ENCODE measurements at places on chromosomes 7 and 10. TPM values are rescaled to one million over a fixed set of nuclear protein-coding genes. Genes with fewer than 3 reads are reported as not detected.
A peak's percentile ranks its signal among the peaks of the same experiment; 100 is the strongest.

GRID1 gene
- not detected for total RNA-seq

DNA sequence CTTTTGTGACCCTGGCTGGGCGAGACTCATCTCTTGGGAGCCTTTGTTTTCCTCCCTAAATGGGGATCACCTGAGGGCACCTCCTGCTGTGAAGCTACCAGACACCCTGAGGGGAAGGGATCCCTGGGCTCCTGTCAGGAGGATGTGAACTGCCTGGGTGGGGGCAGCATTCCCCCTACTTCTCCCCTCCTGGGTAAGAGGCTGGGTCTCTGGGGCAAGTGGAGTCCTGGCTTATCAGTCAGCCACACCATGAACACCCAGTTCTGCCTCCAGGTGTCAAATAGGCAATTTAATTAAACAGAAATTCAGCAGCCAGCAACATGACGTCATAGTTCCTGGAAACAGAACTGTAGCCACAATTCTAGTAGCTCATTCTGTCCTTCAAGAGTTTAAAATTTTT lies 97.7 kb upstream of the RET start:
- H3K27me3 ChIP-seq, result no peaks in the 10 kb centered on the region
- DNase-seq, result peak; percentile 2
- no peaks in the 10 kb centered on the region for H3K36me3 ChIP-seq
- H3K4me3 ChIP-seq, result no peak overlapping the region

DNA sequence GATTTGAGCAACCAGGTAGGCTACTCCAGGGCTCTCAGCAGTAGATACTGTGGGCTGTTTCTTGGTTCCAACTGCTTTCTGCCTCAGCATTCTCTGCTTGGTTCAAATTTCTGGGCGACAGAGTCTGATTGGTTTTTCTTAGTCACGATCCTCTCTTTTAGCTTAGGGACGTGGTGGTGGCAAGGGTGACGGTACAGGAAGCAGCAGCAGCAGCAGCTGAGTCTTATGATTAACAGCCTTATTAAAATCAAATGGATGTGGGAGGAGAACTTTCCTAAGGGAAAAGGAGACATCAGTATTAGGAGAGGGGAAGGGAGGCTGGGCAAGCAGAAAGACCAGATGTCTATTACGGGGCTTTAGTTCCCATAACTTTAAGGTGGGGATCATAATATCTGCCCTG lies 156.5 kb upstream of the PLPP4 start:
- peaks cover 2% of the 10 kb centered on the region for H3K27me3 ChIP-seq
- no peak overlapping the region for H3K27ac ChIP-seq
- H3K4me1 ChIP-seq, result no peaks in the 10 kb centered on the region

NPSR1 gene
- not detected for total RNA-seq

- H3K4me3 ChIP-seq, result peak overlapping the region; percentile 89
- no peak for DNase-seq
- H3K36me3 ChIP-seq, result peaks cover 6% of the 10 kb centered on the region
- peaks cover 69% of the 10 kb centered on the region for H3K4me1 ChIP-seq
- peak overlapping the region; percentile 89 for H3K27ac ChIP-seq
Observed at GRCh38 chr7:148699782-148700629, 1.3 kb downstream of the CUL1 start.

DNA sequence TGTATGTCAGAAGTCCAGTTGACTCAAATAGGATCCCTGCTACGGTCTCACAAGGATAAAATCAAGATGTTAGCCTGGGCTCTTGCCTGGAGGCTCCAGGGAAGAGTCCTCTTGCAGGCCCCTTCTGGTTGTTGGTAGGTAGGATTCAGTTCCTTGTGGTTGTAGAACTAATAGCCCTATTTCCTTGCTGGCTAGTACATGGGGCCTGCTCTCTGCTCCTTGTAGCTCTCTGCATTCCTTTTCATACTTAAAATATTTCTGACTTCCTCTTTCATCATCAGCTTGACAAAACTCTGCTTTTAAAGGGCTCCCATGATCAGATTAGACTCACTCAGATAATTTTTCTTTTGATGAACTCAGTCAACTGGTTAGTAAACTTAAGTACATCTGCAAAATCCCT lies 756.7 kb downstream of the GATA3 start:
- peaks cover 2% of the 10 kb centered on the region for H3K27me3 ChIP-seq
- no peak overlapping the region for H3K4me3 ChIP-seq

SFMBT2 gene
- total RNA-seq, result 12.8 TPM

RPEL1 gene
- not detected for total RNA-seq

C10orf53 gene
- not detected for total RNA-seq

CAMK2B gene
- total RNA-seq, result 0.76 TPM

DNA sequence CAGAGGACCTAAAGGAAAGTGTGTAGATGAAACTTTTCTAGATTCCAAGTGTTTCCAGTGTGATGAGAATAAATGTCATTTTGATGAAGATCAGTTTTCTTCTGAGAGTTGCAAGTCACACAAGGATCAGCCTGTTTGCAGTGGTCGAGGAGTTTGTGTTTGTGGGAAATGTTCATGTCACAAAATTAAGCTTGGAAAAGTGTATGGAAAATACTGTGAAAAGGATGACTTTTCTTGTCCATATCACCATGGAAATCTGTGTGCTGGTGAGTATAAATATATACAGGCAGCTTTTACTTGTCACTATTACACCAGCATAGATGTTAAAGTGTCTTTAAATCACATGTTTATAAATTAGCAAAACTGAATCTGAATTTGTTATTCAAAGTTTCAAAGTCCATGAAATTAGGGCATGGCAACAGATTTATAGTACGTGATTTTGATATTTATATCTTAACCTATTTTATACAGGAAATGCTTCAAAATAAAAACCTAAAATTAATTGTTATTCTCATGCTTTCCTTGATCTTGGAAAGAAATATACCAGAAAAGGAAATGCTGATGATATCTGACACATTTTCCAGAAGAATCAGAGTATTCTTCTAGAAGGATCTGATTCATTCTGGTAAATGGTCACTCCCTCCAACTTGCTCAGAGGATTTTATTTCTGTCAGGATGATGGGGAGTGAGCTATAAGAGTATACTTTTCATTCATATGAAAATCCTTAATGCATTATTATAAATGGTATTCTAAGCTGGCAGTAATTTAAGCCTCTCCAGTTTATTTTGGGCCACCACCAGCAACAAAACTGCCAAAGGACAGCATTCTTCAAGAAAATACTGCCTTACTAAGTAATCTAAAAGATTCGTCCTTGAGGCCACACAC lies 71.4 kb downstream of the ITGB8 start:
- no peaks in the 10 kb centered on the region for H3K27me3 ChIP-seq
- no peak for DNase-seq
- H3K36me3 ChIP-seq, result no peaks in the 10 kb centered on the region
- no peak overlapping the region for H3K27ac ChIP-seq
- no peak overlapping the region for H3K4me3 ChIP-seq

GRCh38 chr7:2253021-2253420 lies 11.0 kb downstream of the NUDT1 start:
- no peak overlapping the region for H3K4me3 ChIP-seq
- H3K27me3 ChIP-seq, result no peaks in the 10 kb centered on the region
- H3K4me1 ChIP-seq, result peaks cover 14% of the 10 kb centered on the region
- no peak for DNase-seq

DNA2 gene
- 42.0 TPM for total RNA-seq

DNA sequence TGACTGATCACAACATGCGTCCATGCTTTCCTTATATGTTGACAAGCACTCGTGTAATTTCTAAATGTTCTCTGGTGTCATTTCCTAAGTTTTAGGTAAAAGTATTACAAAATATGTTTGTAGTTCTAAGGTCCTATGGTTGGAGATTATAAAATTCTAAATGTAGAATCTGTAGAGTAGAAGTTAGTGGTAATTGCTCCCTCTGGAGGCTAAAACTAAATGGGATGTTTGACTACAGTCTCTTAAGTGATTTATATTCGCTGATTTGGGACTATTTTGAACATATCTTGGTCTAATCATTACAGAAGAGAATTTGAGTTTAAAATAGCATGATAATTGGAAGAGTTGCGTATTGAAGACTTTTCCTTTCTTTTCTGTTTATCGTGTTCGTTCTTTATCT lies 74.1 kb downstream of the ZMYND11 start:
- peaks cover 16% of the 10 kb centered on the region for H3K36me3 ChIP-seq
- H3K27me3 ChIP-seq, result no peaks in the 10 kb centered on the region
- no peak overlapping the region for H3K27ac ChIP-seq

GRCh38 chr7:22900101-22900500 lies 77.5 kb upstream of the TOMM7 start:
- H3K4me1 ChIP-seq, result peaks cover 6% of the 10 kb centered on the region
- H3K27me3 ChIP-seq, result peaks cover 8% of the 10 kb centered on the region
- DNase-seq, result no peak

DNA sequence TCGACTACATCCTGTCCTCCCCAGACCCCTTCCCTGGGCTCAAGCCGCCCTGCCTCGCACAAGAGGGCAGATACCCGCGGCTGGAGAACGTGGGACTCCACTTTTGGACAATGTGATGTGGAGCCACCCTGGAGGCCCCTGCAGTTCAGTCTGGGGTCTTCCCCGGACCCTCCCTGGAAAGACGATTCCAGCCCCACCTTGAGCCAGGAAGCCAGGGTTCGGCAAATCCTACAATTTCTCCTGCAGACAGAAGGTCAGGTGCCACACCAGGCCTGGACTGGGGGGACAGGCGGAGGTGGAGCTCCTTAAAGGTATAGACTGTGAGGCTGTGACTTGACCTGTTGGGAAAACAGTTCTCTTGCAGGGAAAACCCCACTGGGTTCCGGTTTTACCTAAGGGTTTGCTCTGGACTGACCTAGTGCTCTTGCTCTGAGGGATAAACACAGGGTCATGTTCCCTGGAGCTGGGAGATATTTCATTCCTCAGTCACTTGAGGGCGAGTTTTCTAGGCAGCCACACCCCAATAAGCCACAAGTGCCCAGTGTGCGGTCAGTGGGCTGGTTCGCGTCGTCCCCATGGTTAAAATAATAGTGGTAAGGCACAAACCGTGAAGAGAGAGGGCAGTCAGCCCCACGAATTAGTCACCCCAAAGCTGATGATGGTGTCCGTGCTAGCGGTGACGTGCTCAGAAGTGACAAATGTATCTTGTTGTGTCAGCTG lies 1.6 kb downstream of the FOXL3 start:
- H3K4me3 ChIP-seq, result no peak overlapping the region
- no peaks in the 10 kb centered on the region for H3K36me3 ChIP-seq
- H3K4me1 ChIP-seq, result no peaks in the 10 kb centered on the region
- H3K27ac ChIP-seq, result no peak overlapping the region
- no peak for DNase-seq

LRRC4 gene
- total RNA-seq, result 0.68 TPM

DNA sequence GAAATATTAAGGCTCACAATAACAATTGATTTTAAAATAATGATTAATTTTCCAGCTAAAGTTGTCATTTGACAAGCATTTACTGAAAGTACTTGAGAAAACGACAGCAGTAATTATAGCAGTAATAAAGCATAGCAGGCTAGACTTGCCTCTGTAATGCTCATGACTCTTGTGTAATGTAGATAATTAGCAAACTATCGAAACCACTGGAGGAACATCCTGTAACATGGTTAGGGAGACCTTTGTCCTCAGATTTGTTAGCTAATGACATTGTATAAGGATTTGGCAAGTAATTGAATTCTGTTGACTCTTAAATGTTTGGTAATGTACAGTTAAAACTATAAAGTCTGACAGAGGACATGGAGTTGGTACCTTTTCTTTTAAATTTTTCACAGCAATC lies 24.8 kb downstream of the ARL4A start:
- H3K4me3 ChIP-seq, result no peak overlapping the region
- no peaks in the 10 kb centered on the region for H3K27me3 ChIP-seq
- H3K4me1 ChIP-seq, result peaks cover 16% of the 10 kb centered on the region
- H3K36me3 ChIP-seq, result no peaks in the 10 kb centered on the region
- no peak overlapping the region for H3K27ac ChIP-seq
- DNase-seq, result no peak

DNA sequence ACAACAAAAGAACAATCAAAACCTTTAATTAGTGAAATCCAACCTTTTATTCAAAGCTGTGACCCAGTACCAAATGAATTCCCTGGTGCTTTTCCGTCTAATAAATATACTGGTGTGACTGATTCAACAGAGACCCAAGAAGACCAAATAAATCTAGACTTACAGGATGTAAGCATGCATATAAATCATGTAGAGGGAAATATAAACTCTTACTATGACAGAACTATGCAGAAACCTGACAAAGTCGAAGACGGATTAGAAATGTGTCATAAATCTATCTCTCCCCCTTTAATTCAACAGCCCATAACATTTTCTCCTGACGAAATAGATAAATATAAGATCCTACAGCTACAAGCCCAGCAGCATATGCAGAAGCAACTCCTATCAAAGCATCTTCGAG lies 540.6 kb upstream of the TEX47 start:
- DNase-seq, result no peak
- H3K36me3 ChIP-seq, result no peaks in the 10 kb centered on the region
- no peak overlapping the region for H3K27ac ChIP-seq

- H3K4me1 ChIP-seq, result peaks cover 55% of the 10 kb centered on the region
- DNase-seq, result no peak
- H3K36me3 ChIP-seq, result peaks cover 18% of the 10 kb centered on the region
- no peak overlapping the region for H3K4me3 ChIP-seq
- H3K27ac ChIP-seq, result no peak overlapping the region
Observed at GRCh38 chr10:92569071-92569470, 4.8 kb downstream of the IDE start.

GRCh38 chr7:158544708-158545107 lies 42.9 kb downstream of the PTPRN2 start:
- no peak for DNase-seq
- H3K27me3 ChIP-seq, result no peaks in the 10 kb centered on the region
- H3K27ac ChIP-seq, result no peak overlapping the region
- no peak overlapping the region for H3K4me3 ChIP-seq
- no peaks in the 10 kb centered on the region for H3K36me3 ChIP-seq
- no peaks in the 10 kb centered on the region for H3K4me1 ChIP-seq

- H3K27ac ChIP-seq, result no peak overlapping the region
- no peaks in the 10 kb centered on the region for H3K36me3 ChIP-seq
- H3K27me3 ChIP-seq, result no peaks in the 10 kb centered on the region
- DNase-seq, result no peak
- no peak overlapping the region for H3K4me3 ChIP-seq
Observed at GRCh38 chr7:51011710-51012350, 229.1 kb upstream of the GRB10 start.

DNA sequence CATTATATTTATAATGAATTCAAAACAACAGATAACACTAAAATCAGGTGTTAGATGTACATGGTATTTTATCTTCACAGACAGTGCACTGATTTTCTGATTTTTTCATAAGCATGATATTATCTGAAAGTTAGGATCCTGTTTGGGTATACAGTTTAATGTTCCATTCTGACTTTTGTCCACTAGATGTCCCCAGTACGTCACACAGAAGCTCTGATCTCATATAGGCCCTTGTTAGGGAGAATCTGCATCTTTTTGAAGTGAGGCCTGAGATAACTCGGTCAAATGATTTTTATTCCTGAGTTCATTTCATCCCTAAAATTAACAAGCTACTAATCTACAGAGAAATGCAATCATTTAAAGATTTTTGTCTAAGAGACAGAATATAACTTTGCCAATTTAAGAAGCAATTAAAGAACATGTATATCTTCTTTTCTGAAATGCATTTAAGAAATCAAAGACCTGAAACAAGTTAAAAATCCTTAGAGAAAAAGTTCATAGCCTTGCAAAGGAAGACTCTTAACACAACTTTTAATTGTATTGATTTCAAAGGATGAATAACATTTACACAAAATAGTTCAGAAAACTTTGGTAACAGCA lies 72.0 kb upstream of the TES start:
- no peaks in the 10 kb centered on the region for H3K36me3 ChIP-seq
